Activated naive CD8-positive, alpha-beta T cell treated with anti-CD3 and anti-CD28 coated beads, Interleukin-2, amount 10 ng/mL, durations not matched to agents 7 days and 5 days (primary cell): ENCODE measurements at places on chromosomes 3 and 15. TPM values are rescaled to one million over a fixed set of nuclear protein-coding genes. Genes with fewer than 3 reads are reported as not detected.

GRCh38 chr3:3281024-3281423 lies 101.5 kb upstream of the CRBN start:
- no peaks in the 10 kb centered on the region for H3K27me3 ChIP-seq
- peaks cover 2% of the 10 kb centered on the region for H3K4me1 ChIP-seq
- H3K36me3 ChIP-seq: no peaks in the 10 kb centered on the region
- no peak overlapping the region for H3K27ac ChIP-seq
- no peak for DNase-seq

GRCh38 chr3:156892701-156893100 lies 66.5 kb downstream of the LEKR1 start:
- H3K4me3 ChIP-seq: no peak overlapping the region
- no peak for DNase-seq
- H3K27me3 ChIP-seq: no peaks in the 10 kb centered on the region

- H3K27me3 ChIP-seq: no peaks in the 10 kb centered on the region
- no peak overlapping the region for H3K27ac ChIP-seq
- DNase-seq: peak; percentile 7
- H3K36me3 ChIP-seq: no peaks in the 10 kb centered on the region
- H3K4me1 ChIP-seq: no peaks in the 10 kb centered on the region
- no peak overlapping the region for H3K4me3 ChIP-seq
These were observed 105.4 kb downstream of the LINGO1 start for GRCh38 chr15:77527164-77527778.

- no peaks in the 10 kb centered on the region for H3K36me3 ChIP-seq
- H3K27ac ChIP-seq: no peak overlapping the region
- H3K4me1 ChIP-seq: no peaks in the 10 kb centered on the region
- H3K4me3 ChIP-seq: no peak overlapping the region
These were observed 138.8 kb upstream of the ATP2B2 start for GRCh38 chr3:10644189-10644588.

DNA sequence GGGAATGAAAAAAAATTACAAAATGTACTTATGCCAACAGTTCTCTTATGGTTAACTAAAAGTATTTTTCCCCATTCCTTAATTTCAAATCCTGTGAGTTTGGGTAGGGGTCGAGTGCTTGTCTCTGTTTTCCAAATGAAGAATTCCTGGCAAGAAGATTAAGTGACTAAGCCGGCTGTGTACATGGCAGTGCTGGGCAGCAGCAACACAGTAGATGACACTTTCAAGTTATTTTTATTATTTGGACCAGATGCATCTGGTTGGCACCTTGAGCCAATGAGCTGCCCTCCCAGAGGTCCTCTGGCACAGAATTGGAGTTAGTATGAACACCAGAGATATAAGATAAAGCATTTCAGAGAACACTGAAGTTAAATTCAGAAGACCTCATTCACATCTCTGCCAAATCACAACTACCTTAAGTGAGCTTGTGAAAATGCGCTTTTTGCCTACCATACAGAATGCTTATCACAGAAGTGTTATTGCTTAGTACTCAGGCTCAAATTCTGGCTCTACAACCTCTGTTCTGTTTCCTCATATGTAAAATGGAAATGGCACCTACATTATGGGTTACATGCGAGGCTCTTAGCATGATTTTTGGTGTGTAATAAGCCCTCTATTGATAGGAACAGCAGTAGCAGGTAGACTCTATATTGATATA lies 256.9 kb downstream of the UBE2E2 start:
- peaks cover 8% of the 10 kb centered on the region for H3K36me3 ChIP-seq
- DNase-seq: no peak
- peaks cover 13% of the 10 kb centered on the region for H3K4me1 ChIP-seq
- no peak overlapping the region for H3K4me3 ChIP-seq
- H3K27ac ChIP-seq: no peak overlapping the region

ATP8B4 gene
- total RNA-seq: 30.3 TPM

DNA sequence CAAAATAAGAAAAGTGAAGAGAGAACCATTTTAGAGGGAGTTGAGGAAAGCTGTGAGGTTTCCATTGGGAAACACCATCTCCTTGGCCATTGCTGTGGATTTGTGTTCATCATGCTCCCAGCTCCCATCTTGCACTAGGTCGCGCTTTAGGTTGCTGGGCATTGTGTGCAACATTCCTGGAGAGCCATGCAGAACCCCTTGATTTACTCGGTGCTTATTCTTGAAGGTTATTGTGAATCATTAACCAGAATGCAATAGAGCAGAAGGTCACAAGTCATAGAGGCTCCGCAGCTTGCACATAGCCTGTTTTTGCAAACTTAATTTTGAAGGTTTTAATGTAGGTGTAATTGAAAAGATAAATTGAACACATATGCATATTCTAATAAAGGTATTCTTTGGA lies 239.2 kb upstream of the IL12A start:
- H3K4me3 ChIP-seq: no peak overlapping the region
- H3K27me3 ChIP-seq: peaks cover 5% of the 10 kb centered on the region
- no peak for DNase-seq

OR5AC2 gene
- total RNA-seq: not detected

GRCh38 chr3:86990012-86990733 lies 776 bp downstream of the VGLL3 start:
- DNase-seq: no peak
- no peaks in the 10 kb centered on the region for H3K4me1 ChIP-seq
- peaks cover 32% of the 10 kb centered on the region for H3K27me3 ChIP-seq

CFAP91 gene
- total RNA-seq: 0.11 TPM

CADPS gene
- total RNA-seq: not detected

ZNF660 gene
- 0.65 TPM for total RNA-seq

GRCh38 chr3:151133917-151134450 lies 48.5 kb downstream of the MED12L start:
- H3K27ac ChIP-seq: no peak overlapping the region
- H3K27me3 ChIP-seq: no peaks in the 10 kb centered on the region
- no peaks in the 10 kb centered on the region for H3K36me3 ChIP-seq
- no peak for DNase-seq
- peaks cover 13% of the 10 kb centered on the region for H3K4me1 ChIP-seq

GRAMD2A gene
- total RNA-seq: not detected

DNA sequence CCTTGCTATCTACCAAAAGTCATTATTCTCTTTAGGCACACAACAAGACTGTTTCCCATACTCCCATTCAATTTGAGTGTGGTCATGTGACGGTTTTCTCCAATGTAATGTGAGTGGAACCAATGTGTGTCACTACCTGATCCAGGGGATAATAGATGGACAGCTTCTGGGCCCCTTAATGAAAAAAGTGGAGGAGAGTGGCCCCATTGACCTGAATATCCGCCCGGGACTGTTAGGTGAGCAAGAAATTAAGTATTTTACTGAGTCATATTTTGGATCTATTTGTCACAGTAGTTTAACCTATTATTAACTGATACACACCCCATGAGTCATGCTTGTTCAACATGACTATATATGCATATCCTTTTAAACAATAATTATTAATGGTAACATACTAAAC lies 15.1 kb upstream of the ARID3B start:
- H3K27me3 ChIP-seq: no peaks in the 10 kb centered on the region
- no peaks in the 10 kb centered on the region for H3K36me3 ChIP-seq
- H3K4me1 ChIP-seq: peaks cover 8% of the 10 kb centered on the region
- no peak overlapping the region for H3K27ac ChIP-seq
- no peak overlapping the region for H3K4me3 ChIP-seq

GRCh38 chr15:101026656-101027272 lies 107.6 kb downstream of the LRRK1 start:
- H3K4me1 ChIP-seq: peaks cover 2% of the 10 kb centered on the region
- no peak for DNase-seq
- H3K36me3 ChIP-seq: no peaks in the 10 kb centered on the region

DNA sequence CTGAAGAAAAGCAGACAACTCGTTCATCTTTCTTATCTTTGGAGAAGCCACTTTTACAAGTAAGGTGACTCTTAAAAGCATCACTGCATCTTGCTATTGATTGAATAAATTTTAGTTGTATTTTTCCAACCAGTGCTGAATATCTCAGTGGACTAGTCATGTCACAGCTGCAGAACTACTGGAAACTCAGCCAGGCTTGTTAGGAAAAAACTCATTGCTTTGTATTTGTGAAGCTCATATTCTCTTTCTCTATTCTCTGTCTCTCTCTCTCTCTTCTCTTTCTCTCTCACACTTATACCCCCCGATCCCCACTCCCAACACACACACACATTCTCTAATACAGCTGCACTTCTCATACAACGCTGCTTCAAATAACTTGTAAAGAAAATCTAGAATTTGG lies 104.3 kb downstream of the WDR76 start:
- H3K27me3 ChIP-seq: peaks cover 22% of the 10 kb centered on the region
- no peaks in the 10 kb centered on the region for H3K36me3 ChIP-seq
- H3K27ac ChIP-seq: no peak overlapping the region
- no peaks in the 10 kb centered on the region for H3K4me1 ChIP-seq
- DNase-seq: no peak
- H3K4me3 ChIP-seq: no peak overlapping the region

GRCh38 chr3:71389911-71390573 lies 193.5 kb downstream of the FOXP1 start:
- no peaks in the 10 kb centered on the region for H3K27me3 ChIP-seq
- H3K4me3 ChIP-seq: peak overlapping the region; percentile 72
- H3K4me1 ChIP-seq: peaks cover 50% of the 10 kb centered on the region
- H3K27ac ChIP-seq: peak overlapping the region; percentile 90

DNA sequence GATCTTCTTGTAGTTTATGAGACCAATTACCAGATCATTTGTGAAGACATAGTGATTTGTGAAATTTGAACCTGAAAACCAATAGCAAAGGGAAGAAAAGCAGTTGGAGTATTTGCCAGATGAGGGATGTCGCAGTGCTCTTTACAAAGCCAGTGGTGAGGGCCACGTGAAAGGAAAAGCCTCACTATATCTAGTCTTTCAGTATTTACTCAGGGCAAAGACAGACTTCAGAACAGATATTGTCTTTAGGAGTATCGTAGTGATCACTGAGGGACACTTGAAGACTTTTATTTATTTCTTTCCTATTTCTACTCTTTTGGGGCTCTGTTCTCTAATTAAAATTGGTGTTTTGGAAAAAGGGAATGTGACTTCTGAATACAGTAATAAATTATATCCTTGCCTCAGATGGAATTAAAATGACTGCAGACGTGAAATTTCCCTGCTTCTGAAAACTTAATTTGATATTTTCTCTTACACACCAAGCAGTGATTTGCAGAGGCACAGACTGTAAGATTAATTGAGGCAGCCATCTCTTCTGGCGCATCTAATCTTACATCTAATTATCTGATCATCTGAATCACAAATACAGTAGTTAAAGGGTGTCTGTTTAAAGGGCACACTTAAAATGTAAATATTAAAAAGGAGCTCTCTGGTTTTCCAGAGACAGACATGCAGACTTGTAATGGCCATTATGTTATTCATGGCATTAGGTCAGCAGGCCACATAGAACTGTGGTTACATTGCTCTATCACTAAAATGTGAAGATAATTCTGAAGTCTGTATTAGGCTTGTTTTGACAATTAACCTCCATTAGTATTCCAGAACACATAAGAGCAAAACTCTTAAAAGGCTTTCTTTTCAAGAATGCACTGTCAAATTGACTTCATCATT lies 193.0 kb upstream of the GOLIM4 start:
- DNase-seq: no peak
- no peaks in the 10 kb centered on the region for H3K27me3 ChIP-seq
- H3K4me1 ChIP-seq: no peaks in the 10 kb centered on the region
